ENCODE measurements at places on chromosomes 13 and 19. TPM values are rescaled to one million over a fixed set of nuclear protein-coding genes. Genes with fewer than 3 reads are reported as not detected.

DNA sequence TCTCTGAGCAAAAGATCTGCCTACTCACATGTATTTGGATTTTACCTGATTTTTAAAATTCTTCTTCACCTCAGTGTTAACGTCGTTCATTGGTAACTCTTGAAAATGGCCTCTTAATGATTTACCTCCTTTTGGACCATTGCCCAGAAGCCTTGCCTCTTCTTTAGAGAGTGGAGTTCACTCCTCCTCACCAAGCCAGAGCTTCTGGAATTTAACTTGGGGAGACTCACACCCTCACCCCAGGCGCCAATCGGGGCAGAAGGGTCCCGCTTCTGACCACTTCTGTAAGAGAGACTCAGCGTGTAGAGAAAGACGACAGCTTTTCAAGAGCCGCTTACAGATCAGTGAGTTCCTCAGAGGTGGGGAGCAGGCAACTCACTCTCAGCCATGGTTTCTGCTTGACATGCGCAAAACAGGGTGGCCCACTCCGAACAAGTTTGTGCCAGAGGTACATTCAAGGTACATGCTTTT lies 2.7 kb downstream of the PNMA8C start:
- DNase-seq: no peak

- DNase-seq: no peak
Observed at GRCh38 chr19:6590827-6591319, at the start of gene CD70. Gene CD70, minus strand, starts transcription at chr19:6591150. Its CDS starts 148 bp downstream, at chr19:6591002.

- DNase-seq: no peak
Observed at GRCh38 chr13:110637275-110637674, 21.9 kb downstream of the NAXD start.

DNA sequence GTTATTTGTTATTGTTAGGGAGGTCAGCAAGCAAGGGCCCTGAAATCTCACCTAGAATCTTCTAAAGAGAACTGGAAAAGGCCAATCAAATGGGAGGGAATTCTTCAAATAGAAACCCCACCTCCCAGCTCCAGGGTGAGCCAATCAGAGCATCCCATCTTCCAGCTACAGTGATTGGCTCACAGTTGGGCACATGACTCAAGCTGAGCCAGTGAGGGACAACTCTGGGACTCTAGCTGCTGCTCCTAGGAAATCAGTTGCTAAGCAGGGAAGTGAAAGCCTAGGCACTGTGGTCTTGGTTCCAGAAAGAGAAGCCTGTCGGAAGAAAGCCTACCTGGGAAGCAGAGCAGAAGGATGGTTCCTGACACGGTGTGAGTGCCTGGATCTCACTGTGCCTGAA lies 13.4 kb downstream of the TM6SF2 start:
- peak; percentile 10 for DNase-seq

DNA sequence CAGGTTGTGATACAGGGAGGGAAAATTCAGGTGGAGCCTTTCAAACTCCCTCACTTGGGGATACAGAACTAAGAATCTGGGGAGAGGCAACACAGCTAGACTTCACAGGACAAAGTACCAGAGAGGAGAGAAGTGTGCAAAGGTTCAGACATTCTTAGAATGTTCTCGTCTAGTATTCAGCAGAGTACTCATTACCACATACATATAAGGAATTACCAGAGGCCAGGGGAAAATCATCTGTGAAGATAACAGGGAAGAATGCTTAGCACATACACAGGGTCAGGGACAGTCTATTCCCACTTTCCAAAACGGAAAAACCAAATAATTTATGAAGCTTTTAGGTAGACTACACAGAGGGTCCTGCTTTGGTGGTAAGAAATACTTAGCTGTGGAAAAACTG lies 58.1 kb downstream of the TRPC4 start:
- DNase-seq: no peak

- no peak for DNase-seq
Observed at GRCh38 chr13:20718958-20719566, 15.6 kb downstream of the IL17D start.

Gene MAP4K1
- 0.32 TPM for total RNA-seq

Gene VMAC
- 5.2 TPM for total RNA-seq

DNA sequence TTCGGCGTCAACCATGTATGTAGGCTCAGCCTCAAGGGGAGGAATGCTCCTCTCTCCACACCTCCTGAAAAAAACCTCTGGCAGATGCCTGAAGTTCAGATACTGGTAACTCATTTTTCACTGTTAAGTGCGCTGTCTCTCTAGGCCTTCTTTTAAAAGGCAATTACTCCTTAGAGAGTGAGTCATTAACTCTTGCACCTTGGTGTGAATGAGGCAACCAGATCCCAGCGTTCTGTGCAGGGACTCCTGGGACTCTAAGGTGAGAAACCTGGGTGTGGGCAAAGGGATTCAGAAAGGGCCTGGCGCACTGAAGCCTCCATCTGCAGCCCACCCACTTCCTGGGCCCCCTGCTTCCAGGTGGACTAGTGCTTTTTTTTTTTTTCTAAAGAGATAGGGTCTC lies 71.7 kb downstream of the SIAH3 start:
- no peak for DNase-seq

Measured in fibroblast of villous mesenchyme (primary cell).